Fibroblast of gingiva (primary cell): ENCODE measurements at places on chromosomes 6 and 20.

DNA sequence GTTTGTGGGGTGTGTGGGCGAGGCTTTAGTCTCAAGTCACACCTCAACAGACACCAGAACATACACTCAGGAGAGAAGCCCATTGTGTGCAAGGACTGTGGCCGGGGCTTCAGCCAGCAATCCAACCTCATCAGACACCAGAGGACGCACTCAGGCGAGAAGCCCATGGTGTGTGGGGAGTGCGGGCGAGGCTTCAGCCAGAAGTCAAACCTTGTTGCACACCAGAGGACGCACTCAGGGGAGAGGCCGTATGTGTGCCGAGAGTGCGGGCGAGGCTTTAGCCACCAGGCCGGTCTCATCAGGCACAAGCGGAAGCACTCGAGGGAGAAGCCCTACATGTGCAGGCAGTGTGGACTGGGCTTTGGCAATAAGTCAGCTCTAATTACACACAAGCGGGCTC, 27.8 kb downstream of the ZNF133 start:
- no peak for DNase-seq

GRCh38 chr6:109488001-109488400, 5.0 kb upstream of the ZBTB24 start:
- no peak for DNase-seq

DNA sequence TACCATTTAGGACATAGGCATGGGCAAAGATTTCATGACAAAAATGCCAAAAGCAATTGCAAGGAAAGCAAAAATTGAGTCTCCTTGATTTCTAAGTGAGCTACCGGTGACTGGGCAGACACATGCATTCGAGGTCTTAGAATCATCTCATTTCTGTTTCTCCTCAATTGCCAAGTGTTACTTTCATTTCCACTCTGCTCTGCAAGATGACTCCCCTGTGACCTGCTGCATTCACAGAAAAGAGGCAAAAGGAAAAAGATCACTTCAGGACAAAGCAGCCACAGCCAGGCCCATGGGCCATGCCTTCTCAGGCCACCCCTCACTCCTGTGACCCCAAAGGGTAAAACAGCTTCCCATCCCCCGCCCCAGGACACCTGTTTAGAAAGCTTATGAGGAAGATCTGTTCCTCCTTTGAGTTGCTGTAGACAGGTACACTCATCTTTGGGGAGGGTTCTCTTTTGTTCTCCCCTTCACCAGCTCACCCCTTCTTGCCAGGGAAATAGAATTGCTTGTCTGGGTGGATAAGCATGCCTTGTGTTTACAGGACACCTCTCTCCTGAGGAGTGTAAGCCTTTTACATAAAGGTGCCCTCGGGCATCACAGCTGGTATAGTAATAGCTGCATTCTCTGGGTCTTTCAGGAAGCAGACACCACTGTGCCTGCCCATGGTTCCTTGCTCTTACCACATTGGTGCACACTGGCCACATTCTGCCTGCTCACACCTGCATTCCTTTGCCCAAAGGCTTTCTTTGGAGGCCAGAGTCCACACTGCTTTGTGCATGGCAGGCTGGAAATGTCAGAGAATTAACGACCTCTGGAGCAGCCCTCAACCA, 105.0 kb downstream of the SLC24A3 start:
- no peak for DNase-seq

- no peak for DNase-seq
Observed at GRCh38 chr6:88584581-88585275, 378.7 kb downstream of the RNGTT start.

- no peak for DNase-seq
Observed at GRCh38 chr6:113512576-113512975, 344.6 kb upstream of the MARCKS start.

DNA sequence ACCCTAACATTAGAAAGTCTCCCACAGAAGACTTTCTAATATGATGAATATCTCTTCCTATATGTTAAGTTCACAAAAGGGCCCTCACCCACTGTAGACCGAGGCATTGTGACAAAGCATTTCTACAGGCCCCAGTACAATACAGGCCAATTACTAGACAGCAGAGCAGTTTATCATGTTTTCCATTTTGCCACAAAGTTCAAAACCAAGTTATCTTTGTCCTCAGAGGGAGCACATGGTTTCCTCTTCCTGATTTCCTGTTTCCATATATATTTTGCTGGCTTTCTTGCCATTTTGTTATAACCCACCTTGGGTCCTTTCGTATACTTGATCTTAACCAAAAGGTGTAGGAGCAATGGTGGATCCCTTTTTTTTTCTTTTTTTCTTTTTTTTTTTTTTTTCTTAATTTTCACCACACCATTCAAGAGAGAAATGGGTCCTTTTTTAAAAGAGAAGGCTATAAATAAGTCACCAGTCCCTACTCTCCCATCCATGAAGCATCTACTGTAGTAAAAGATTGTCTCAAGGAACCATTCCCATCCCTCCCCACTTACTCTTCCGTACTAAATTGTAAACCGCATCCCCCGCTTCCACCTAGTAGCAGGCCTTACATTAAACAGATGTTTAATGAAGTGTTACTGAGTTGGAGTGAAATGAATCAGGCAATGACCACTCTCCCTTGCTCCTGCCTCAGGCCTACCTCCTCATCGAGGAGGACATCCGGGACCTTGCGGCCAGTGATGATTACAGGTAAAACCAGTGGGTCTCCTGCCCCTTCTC, 2.1 kb upstream of the UBE2C start:
- DNase-seq = no peak

GRCh38 chr6:143695969-143696663, 18.4 kb downstream of the PHACTR2 start:
- no peak for DNase-seq

DNA sequence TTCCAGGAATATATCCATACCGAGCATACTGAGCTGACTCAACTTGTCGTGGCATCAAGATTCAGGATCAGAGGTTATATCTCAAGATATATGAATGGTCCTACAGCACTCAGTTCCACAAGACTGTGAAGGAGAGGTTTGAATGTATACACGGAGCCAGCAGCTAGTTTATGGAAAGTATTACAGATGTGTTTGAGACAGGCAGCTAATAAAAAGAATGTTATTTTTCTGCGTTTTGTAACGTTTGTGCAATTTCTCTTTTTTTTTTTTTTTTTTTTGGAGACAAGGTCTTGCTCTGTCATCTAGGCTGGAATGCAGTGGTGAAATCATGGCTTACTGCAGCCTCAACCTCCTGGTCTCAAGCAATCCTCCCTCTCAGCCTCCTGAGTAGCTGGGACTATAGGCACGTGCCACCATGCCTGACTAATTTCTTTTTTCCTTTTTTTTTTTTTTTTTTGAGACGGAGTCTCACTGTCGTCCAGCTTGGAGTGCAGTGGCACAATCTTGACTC, 3.4 kb upstream of the FAM110A start:
- DNase-seq = peak; percentile 95

DNA sequence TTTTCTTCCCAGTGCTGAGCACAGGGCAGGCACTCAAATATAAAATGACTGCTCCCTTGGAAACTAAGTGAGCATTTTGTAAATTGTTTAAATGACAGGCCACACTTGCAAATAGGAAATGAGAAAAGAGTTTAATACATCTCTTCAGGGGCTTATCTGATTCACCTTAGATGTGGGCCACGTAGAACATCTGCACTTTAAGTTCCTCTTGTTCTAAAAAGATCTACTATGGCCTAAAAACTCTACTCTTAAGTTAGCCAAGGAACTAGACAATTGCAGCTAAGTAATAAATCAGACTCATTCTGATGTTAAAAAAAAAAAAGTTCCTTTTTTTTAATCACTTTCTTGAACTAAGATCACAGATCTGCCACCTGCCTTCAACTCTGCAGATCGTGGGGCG, 126.3 kb downstream of the KIF16B start:
- DNase-seq = no peak

GRCh38 chr20:11394145-11394833, 523.4 kb upstream of the BTBD3 start:
- peak; percentile 17 for DNase-seq

DNA sequence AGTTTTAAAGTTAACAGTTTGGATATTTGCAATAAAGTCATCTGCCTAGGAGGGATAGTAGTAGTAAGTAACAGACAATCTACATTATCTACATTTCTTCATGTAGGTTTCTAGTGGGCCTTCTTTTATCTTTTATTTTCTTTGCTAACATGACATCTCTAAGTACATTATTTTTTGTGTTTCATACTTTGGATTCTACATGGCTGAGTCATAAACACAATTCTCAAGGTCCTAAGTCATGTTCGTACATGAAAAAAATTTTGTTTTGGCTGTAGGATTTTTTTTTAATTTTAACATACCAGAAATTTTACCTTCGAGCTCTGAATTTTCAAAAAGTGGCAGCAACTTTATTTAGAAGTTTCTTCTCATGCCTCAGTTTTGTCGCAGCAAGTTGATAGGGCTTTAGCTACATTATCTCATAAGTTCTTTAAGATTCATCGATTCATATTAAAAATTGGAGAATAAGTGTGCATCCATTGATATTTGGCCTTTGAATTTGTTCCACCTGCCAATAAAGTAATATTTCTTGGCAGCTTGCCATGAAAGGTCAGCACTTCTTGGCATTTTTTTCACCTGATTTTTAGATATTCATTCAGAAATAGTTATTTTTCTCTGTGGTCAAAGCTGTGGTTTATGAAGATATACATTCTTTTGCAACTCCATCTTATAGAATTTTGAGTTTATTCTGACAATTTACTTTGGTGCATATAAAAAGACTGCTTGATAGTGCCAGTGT, 146.2 kb downstream of the GRIK2 start:
- DNase-seq = no peak

- DNase-seq = peak; percentile 96
Observed at GRCh38 chr6:142902636-142903053, 42.3 kb downstream of the HIVEP2 start.

DNA sequence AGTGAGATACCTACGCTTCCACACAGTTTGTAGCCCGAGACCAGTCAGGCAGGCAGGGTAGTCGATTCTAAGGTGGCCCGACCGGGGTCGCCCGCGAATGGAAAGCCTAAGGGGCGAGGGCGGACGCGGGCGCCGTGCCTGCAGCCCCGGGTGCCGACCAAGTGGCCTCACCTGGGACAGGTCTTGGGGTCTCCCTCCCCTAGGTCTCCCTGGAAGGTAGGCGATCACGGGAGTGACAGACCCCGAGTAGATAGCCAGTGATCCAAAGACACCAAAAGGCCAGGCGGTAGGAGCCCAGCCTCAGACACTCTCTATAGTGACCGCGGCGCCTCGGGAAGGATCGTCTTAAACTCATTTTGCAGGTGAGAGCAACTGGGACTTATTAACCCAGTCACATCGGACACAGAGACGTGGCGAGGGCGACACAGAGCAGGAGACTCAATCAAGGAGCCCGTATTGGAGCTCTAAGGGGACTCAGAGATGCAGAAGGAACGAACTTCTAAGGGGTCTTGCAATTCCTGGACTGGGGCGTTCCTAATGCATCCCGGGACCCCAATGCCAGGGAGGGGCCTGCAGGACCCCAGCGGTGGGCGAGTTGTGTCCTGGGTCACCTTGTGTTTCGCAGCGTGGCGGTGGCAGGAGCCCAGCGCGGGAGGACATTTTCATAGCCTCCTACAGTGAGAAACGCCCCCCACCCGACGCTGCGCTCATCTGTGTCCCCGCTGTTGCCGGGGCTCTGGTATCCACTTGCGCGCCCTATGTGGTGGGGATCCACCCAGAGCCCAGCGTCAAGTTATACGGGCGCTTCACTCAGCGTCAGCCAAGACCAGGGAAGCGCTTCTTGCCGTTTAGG, 2.1 kb upstream of the VSX1 start:
- DNase-seq = no peak

DNA sequence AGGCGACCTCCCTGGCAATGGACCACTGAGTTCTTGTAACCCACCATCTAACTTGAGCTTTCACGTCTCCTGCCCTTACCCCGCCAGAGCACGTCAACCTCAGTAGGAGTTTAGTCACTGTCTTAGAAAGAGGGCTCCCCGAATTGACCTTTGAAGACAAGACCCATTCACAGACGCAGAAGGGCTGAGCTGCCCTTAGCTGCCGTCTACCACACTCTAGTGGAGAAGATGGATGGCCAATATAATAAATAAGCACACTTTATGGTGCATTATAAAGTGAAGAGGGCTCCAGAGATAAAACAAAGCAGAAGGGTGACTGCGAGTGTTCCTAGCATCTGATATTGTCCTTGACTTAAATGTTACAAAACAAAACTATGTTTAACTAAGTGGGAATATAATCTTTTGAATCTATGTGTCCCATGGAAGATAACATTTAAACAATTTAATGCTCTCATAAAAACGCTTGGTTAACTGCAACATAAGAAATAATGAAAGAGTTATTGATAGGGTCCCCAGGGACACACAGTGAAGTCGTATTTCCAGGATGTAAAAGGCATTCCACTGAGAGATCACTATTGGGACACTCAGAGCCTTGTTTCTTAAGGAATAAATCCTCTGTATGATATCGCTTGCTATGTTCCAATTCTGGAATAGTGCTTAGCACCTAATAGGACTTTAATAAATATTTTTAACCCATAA, 261.1 kb downstream of the THBS2 start:
- DNase-seq = no peak

DNA sequence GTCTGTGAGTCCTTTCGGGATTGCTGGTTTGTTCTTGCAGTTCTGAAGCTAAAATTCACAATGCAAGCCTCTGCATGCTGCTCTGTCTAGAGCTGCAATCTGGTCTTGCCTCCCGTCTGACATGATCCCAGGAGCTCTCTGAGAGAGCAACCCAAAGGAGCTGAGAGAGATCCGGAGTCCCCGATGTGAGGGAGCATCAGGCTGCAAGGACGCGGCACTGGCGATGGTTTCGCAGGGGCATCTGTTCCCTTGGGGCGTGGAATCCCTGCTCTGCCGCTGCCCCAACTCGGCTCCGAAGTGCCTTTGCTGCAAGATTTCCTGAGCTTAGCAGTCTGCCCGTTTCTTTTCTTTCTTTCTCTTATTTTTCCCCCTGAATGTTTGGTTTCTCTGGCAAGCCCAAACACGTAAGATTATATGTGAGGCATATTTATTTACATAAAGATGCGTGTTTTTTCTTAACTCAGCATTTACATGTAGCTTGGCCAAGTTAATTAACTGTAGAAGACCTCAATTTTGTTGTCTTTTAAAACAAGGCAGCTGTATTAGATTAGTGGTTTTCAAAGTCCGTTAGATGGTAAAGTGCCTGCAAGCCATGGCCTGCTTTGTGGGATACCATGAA, 873.0 kb downstream of the KIF16B start:
- DNase-seq = peak; percentile 34

DNA sequence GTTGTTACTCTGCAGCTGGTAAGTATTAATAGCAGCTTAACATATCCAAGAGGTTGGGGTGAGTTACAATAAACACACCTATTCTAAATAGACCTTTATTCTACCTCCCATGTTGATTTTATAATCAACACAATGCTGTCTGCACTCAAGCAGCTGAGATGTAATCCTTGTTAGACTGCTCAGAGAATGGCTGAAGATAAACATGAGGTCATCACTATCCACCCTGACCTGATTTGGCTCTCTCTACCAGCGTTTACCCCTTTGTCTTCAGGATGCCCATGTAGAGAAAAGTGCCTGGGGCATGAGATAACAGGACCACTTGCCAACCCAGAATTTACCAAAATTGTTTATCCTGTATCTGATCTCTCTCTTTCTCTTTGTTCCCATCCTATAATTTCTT, 220.7 kb upstream of the DEFB112 start:
- DNase-seq = no peak

- DNase-seq = no peak
Observed at GRCh38 chr6:142800240-142800639, 144.7 kb downstream of the HIVEP2 start.

GRCh38 chr20:50038574-50038991, 55.8 kb downstream of the SNAI1 start:
- DNase-seq = no peak

- DNase-seq = no peak
Observed at GRCh38 chr20:46346770-46347169, 38.5 kb upstream of the CDH22 start.

- peak; percentile 3 for DNase-seq
Observed at GRCh38 chr6:113411011-113411410, 446.1 kb upstream of the MARCKS start.

GRCh38 chr6:75747152-75747992, 1.7 kb upstream of the MYO6 start:
- no peak for DNase-seq
